Activated T-helper 1 cell treated with anti-CD3 and anti-CD28 coated beads, Interleukin-2, amount 50 U/mL, for 16 hours (primary cell): ENCODE measurements at places on chromosomes 4 and X.

GRCh38 chrX:145910017-145910416 lies 92.4 kb downstream of the SLITRK2 start:
- DNase-seq, result no peak

- no peak for DNase-seq
These were observed 5.0 kb downstream of the FRYL start for GRCh38 chr4:48774760-48775710.

- DNase-seq, result no peak
These were observed 96.3 kb downstream of the TMA16 start for GRCh38 chr4:163590619-163591264.

DNA sequence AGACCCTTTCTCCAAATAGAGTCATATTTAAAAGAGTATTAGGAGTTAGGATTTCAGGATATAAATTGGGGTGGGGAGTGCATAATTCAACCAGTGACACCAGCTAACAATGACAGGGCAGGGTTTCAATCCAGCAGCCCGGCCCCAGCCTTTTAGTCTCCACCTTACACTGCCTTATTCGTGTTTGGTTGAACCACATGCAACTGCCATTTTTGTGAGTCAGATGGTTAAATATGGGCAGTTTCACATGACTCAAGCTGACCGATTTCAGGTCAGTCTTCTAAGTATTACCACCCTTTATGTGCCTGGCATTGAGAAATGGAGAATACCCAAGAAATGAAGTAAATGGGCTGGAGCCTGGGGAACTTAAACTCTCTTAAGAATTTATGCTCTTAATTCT lies 102.8 kb downstream of the STOX2 start:
- no peak for DNase-seq

- DNase-seq, result no peak
These were observed 8.0 kb upstream of the HS3ST1 start for GRCh38 chr4:11436673-11437072.

GRCh38 chr4:65033899-65034298 lies 624.6 kb upstream of the TECRL start:
- DNase-seq, result no peak
